GM23248 (cell line): ENCODE measurements at places on chromosomes 5 and 9. TPM values are rescaled to one million over a fixed set of nuclear protein-coding genes. Genes with fewer than 3 reads are reported as not detected.

DNA sequence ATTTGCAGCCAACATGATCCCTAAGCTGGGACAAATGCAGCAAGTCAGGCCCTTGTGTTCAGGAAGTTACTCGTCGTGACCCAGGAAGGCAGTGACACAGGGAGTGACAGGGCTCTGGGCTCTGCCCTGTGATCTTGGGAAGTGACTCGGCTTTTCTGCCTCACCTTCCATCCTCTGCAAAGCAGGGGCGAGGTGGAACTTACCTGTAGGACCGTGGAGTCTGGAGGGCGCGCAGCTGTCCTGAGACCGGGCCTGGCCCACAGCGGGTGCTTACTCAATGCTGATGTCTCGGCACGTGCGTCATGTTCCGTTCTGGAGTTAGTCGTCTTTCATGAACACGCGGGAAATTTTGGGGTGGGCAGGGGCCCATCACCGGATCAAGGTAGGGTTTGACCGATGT is 22.8 kb upstream of the LPCAT1 start:
- DNase-seq, result no peak

- DNase-seq, result peak; percentile 95
These were observed 234.9 kb downstream of the SAXO1 start for GRCh38 chr9:18798106-18798505.

GRCh38 chr5:39369123-39369815 is 5.0 kb upstream of the C9 start:
- peak; percentile 45 for DNase-seq

DNA sequence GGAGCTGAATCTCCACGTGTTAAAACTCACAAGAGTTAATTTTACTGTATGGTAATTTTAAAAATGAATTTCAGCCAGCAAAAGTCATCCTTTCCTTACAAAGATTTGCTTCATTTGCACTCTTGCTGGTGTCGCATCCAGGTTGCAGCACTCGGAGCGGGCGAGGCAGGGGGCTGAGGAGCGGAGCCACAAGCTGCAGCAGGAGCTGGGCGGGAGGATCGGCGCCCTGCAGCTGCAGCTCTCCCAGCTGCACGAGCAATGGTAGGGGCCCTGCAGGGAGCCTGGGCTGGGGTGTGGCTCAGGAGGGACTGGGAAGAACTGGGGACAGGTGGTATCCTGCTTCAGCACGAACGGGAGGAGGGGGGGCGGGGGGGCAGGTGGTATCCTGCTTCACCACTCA is 27.1 kb downstream of the HNRNPH1 start:
- DNase-seq, result no peak

DNA sequence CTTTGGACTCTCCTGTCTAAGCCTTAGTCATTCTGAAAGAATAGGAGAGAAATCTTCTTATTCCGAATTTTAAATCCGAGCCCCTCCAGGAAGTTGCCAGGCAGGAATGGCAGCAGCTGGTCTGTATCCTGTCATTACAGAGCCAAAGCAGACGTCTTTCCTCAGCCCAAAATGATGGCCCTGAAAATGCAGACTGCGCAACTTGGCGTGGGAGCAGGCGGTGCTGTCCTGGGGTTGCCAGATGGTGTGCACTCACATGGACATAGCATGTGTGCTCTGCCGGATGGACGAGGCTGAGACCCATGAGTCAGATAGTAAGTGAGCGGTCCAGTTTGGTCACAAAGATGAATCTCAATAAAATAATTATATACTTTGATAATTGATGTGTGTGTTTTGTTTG is 410.4 kb downstream of the KCTD16 start:
- no peak for DNase-seq

DNA sequence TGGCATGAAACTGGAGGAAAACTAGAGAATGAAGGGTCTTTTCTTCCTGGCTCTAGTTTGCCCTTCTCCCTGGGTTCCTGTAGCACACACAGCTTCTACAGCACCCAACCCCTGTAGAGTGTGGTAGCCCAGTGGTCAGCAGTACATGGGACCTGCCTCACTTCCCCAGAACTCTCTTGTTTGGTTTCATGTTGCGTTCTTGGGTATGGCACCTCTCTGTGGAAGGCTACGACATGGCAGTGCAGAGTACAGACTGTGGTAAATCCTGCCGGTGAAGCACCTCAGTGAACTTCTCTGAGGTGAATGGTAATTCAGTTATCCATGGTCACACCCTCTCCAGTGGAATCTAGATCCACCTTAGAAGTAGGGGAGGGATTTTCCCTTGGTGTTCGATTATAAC is 105.5 kb downstream of the TLR4 start:
- no peak for DNase-seq

- no peak for DNase-seq
These were observed 69.7 kb downstream of the PHF2 start for GRCh38 chr9:93645921-93646639.

- DNase-seq, result peak; percentile 36
These were observed 62.6 kb downstream of the PLAC8L1 start for GRCh38 chr5:146042628-146043279.

- no peak for DNase-seq
These were observed 79.1 kb upstream of the PLPP6 start for GRCh38 chr9:4583001-4583400.

DNA sequence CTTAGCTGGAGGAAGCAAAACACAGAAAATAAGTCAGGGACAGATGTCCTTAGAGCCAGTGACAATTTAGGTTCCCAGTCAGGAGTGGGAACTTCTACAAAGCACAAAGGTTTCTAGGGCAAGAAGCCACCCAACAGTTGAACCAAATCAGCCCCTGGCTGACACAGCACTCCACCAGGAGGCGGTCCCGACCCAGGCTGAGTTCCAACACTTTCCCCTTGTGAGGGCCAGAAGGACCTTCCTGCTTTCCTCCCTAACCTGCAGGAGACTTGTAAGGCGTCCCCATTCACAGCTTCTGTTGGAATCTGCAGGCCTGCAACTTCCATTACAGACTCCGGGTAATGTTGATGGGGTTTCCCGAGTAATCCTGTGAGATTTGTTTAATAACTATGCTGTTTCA is 416.4 kb upstream of the IRX1 start:
- no peak for DNase-seq

DNA sequence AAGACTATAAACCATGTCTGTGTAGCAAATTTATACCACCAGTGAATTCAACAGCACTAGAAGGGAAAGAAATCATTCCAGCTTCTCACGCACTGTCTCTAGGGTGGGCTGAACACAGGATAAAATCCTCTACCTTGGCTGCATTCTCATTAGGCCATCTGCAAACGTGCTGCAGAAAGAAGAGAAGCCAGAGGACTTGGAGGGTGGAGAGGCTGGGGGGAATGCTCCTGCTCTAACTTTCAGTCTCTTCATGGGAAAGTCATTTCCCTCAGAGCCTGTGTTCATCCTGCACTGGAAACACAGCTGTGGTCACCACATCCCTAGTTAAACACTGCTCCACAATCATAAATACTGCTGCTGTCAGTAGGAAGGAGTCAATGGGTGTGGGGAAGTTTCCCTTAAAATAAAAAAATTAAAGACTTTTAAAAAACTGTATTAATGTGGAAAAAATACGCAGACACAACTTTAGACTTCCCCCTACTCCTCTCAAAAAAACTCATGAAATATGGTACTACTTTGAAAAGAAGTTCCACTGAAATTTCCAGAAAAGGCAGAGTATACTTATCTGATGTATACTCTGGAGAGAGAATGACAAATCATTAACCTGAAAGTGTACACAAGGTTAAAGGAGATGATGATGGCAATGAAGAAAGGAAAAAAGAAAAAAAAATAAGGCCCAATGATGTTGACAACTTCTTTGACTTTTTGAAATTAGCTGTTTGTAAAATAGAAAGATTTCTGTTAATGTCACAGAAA is 46.8 kb downstream of the LHFPL2 start:
- peak; percentile 40 for DNase-seq

DNA sequence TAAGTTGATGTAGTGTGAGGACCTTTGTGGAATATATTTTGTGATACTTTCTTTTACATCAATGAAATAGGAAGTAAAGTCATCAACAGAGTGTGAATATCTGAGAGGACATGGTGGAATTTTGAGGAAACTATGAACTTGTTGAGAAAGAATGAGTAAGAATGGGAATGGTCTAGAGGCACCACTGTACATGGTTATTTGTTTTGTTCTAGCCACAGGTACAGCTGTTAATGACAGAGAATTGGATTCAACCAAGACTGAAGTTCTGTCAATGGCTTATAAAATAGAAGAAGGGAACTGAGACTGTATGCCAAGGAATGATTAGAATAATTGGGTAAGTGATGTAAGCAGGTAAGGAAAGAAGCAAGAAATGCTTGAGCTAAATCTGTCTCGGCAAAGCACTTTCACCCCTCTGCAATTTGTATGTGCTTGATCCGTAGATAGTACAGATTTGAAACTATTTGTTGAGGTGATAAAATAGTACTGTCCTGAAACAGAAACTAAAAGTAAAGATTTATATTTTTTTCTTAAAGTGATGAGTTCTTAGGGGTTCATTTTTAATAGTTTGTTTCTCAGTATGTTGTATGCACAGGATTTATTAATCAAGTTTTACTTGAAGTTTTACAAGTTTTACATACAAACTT is 468.8 kb upstream of the SMC2 start:
- no peak for DNase-seq

DNA sequence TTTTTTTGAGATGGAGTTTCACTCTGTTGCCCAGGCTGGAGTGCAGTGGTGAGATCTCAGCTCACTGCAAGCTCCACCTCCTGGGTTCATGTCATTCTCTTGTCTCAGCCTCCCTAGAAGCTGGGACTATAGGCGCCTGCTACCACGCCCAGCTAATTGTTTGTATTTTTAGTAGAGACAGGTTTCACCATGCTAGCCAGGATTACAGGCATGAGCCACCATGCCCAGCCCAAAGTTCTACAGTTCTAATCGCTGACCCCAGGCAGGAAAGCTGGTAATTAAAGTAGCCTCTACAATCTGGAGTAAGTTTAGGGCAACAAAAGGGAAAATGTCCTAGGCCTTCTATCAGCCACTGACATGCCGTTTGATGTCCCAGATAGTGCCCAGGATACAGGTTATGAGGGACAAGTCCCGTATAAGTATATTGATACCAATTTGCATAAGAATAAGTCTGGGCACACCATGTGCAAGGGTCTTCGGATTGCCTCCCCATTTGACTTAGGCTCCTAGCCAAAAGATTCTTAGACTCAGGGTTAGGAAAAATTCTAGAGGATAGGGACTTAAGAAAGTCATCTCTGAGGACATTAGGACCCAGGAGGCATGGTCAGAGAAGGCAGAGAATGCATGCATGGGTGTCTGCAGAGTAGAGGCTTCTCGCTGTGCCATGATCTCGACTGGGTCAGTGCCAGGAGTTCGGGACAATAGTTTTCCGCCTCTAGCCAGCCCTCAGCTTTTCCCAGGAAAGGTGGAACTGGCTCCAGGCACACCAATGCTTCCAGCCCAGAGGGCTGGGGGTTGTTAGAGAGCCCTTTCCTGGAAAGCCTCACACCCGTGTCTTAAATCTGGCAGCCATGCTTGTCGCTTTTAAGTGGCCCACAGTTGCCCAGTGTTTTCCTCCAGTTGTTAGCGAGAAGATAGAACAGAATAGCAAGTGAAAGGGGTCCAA is 1111.1 kb downstream of the TAF11L14 start:
- DNase-seq, result no peak

GRCh38 chr5:66828046-66828547 is 231.9 kb downstream of the MAST4 start:
- DNase-seq, result no peak

- DNase-seq, result no peak
These were observed 2.1 kb downstream of the UCK1 start for GRCh38 chr9:131528886-131529505.

- peak; percentile 70 for DNase-seq
These were observed 532.4 kb downstream of the ANXA1 start for GRCh38 chr9:73683862-73684591.

DNA sequence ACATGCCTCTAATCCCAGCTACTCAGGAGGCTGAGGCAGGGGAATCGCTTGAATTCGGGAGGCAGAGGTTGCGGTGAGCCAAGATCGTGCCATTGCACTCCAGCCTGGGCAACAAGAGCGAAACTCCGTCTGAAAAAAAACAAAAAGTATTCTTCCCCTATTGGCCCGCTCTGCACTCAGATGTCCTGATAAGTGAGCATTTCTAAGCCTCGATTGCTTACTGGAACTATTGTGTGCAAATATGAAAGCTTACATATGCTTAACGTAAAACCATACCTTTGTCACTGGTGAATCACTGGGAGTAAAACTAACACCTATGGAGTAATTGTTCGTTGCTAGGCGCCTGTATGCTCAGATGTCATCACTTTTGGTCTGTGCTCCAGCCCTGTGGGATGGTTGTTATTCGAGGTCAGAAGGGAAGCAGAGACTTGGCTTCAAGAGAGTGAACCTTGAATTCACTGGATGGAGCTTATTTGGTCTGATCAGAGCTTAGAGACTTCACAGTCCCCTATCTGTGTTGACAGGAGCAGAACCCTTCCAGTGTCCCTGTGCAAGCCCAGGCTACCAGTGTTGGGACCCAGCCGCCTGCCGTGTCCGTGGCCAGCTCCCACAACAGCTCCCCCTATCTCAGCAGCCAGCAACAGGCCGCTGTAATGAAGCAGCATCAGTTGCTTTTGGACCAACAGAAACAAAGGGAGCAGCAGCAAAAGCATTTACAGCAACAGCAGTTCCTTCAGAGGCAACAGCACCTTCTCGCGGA is 25.3 kb upstream of the LTC4S start:
- DNase-seq, result no peak

GRCh38 chr9:26605367-26605766 is 287.2 kb downstream of the CAAP1 start:
- no peak for DNase-seq

GRCh38 chr9:96554326-96554725 is 65.3 kb downstream of the CDC14B start:
- peak; percentile 54 for DNase-seq

GRCh38 chr9:112747094-112747493 is 3.5 kb upstream of the SNX30 start:
- no peak for DNase-seq

JAK2 gene
- 4.1 and 5.0 TPM in 2 replicates for polyA plus RNA-seq

TLX3 gene
- polyA plus RNA-seq, result not detected in 2 replicates

FGF18 gene
- polyA plus RNA-seq, result 0.09 TPM in 2 replicates

ANKRD20A1 gene
- not detected in 2 replicates for polyA plus RNA-seq

SLC25A2 gene
- polyA plus RNA-seq, result not detected in 2 replicates

DBN1 gene
- 160 and 163 TPM in 2 replicates for polyA plus RNA-seq

GAPT gene
- polyA plus RNA-seq, result not detected in 2 replicates

FOXI1 gene
- not detected in 2 replicates for polyA plus RNA-seq

HK3 gene
- polyA plus RNA-seq, result not detected in 2 replicates

CNTLN gene
- polyA plus RNA-seq, result 4.8 and 4.9 TPM in 2 replicates

PCDHB1 gene
- not detected in 2 replicates for polyA plus RNA-seq

DAB2IP gene
- 2.1 and 2.6 TPM in 2 replicates for polyA plus RNA-seq

DCTN3 gene
- polyA plus RNA-seq, result 148 and 161 TPM in 2 replicates

DMGDH gene
- 1.5 and 2.8 TPM in 2 replicates for polyA plus RNA-seq

SHB gene
- 3.9 and 4.4 TPM in 2 replicates for polyA plus RNA-seq

SLC45A2 gene
- polyA plus RNA-seq, result not detected in 2 replicates

NTNG2 gene
- 0.11 and 0.13 TPM in 2 replicates for polyA plus RNA-seq
